ENCODE measurements at places on chromosomes 7 and 10. TPM values are rescaled to one million over a fixed set of nuclear protein-coding genes. Genes with fewer than 3 reads are reported as not detected.

GRCh38 chr7:1022801-1023465 lies 21.4 kb upstream of the GPR146 start:
- peaks cover 12% of the 10 kb centered on the region for H3K4me1 ChIP-seq
- no peak overlapping the region for H3K27ac ChIP-seq
- H3K36me3 ChIP-seq, result peaks cover 6% of the 10 kb centered on the region
- no peak overlapping the region for H3K4me3 ChIP-seq

GRCh38 chr7:22715969-22716368 lies 11.0 kb upstream of the IL6 start:
- H3K4me3 ChIP-seq, result no peak overlapping the region
- DNase-seq, result no peak
- H3K36me3 ChIP-seq, result no peaks in the 10 kb centered on the region
- no peaks in the 10 kb centered on the region for H3K4me1 ChIP-seq
- no peak overlapping the region for H3K27ac ChIP-seq

GRCh38 chr7:50211130-50212015 lies 93.1 kb upstream of the IKZF1 start:
- no peak for DNase-seq
- H3K27ac ChIP-seq, result no peak overlapping the region
- H3K4me3 ChIP-seq, result no peak overlapping the region
- H3K27me3 ChIP-seq, result no peaks in the 10 kb centered on the region
- H3K4me1 ChIP-seq, result no peaks in the 10 kb centered on the region

Gene IL15RA
- total RNA-seq, result 30.5 TPM

Data from right atrium auricular region (tissue), 2 donors.